ENCODE measurements at places on chromosomes 5 and 9.

DNA sequence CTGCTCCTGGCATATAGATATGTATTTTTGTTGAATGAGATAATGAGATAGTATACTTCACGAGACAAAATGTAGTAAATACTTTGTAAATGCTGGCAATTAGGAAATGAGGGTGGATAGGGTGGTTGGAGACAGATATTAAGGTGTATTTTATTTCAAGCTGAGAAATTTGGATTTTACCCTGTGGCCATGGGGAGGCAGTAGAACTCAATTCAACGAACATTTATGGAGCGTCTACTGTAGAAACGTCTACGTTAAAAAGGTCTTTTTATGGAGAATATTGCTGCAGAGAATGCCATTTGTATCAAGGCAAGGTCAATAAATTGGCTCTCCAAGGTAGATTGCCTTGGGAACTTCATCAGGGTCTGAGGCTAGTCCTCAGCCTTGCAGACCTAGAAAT lies 21.5 kb upstream of the RALGPS1 start:
- no peak for DNase-seq

DNA sequence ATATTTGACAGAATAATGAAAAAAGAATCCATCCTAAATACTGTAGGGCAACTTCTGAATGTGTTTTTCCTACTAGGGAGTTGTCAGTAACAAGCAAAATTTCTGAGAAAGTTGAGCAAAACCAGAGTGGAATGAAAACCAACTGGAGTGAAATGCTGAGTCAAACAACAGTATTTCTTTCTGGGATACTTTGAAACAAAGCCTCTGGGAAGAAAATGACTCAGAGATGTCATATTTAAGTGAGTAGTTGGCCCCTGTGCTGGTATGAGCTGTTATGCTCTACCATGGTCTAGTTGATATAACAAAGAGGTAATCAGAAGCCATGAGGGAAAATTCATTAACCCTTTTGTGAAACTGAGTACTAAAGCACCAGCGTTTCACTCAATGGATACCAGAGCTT lies 372.1 kb upstream of the C9orf72 start:
- DNase-seq: peak; percentile 40

- DNase-seq: peak; percentile 66
Observed at GRCh38 chr9:88733651-88734421, 198.9 kb downstream of the NXNL2 start.

DNA sequence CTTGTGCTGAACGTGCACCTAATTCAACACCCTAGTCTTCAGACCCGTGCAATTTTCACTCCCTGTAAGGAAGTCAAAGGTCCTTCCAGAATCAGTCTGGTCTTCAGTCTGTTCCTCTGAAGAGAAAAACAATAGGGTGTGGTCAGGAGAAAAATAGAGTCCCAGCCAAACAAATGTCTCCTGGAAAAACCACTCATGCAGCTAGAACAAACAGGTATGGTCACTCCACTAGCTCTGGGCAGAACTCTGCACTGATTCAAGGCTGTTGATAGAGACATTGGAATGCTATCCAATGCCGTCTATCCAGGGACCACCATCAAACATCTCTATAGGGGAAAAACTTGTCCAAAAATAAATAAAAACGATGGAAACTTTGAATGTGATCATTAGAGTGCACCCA lies 81.8 kb upstream of the MAP3K1 start:
- no peak for DNase-seq

DNA sequence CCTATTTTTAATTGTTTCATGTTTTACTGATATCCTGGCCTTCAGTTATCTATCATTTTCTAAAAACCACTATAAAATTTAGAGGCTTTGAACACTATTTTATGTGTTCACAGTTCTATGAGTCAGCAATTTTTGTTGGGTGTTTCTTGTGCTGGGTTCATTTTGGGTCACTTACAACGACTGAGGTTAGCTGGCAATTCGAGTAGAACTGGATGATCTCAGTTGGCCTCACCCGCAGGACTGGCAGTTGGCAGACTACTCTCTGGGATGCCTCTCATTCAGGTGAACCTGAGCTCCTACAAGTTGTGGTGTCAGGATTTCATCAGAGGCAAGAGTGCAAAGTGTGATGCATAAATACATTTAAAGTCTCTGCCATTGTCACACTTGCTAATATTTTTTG lies 151.0 kb upstream of the PAPPA start:
- DNase-seq: no peak

DNA sequence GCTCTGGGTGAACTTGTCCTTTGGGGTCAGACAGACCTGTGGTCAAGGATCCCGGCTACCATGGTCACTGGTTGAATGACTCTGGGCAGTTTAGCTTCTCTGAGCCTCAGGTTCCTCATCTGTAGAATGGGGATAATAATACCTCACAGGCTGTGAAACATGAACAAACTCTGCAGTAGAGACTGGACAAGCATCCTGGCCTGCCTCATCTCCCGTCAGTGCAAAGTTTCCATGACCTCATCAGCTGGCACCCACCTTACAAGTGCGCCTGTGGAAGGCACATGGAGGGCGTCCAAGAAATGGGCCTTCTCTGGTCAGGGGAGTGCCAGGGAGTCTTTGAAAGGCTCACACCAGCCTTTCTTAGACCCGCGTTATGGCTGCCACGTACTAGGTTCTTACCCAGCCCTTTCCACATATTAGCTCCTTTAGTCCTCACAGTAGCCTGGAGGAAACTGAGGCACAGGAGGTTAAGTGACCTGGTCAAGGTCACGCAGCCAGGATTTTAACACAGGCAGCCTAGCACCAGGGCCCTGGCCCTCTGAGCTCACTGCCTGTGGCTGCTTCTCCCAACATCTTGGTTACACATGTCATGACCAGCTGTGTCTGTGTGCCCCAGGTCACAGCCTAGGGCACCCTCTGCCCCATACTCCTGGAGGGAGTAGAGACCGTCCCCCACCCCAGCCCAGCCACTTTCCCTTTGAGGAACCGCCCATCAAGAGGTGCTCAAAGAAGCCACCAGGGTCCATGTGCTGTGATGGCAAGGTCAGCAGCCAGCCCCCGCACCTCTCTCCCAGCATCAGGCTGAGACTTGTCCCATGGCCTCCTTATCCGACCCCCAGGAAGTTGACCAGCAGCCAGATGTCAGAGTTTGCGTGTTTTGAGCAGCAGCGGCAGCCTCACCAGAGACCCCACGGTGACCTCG lies 39.4 kb upstream of the RPL26L1 start:
- no peak for DNase-seq

DNA sequence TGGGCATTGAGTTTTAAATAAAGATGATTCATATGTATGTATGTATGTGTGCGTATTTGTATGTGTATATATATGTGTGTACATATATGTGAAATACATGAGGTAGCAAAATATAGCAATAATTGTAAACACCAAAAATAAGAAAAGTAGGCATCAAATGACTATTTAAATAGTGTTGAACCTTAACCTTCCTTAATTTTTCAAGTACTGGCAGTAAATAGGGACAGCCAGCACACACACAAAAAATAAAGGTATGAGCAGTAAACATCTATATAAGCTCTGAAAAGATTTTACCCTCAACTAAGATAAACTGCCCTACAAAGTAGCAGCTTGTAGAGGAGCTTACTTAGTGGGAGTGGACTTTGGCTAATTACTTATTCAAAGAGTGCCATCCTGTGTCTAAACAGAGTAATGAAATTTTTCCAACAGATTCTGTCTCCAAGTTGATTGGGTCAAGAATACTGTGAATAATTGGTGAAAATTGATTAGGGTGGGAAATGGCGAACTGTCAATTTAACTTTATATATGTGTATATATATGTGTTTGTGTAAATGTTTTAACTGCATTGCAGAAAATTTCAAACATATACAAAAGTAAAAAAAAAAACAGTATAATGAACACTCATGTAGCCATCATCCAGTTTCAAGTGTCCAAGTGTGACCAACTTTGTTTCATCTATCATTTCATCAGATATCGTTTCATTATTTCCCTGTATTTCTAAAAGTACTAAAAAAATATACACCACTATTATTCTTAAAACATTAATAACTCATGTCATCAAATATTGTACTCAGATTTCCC lies 2.0 kb upstream of the ADAMTS6 start:
- DNase-seq: peak; percentile 50

DNA sequence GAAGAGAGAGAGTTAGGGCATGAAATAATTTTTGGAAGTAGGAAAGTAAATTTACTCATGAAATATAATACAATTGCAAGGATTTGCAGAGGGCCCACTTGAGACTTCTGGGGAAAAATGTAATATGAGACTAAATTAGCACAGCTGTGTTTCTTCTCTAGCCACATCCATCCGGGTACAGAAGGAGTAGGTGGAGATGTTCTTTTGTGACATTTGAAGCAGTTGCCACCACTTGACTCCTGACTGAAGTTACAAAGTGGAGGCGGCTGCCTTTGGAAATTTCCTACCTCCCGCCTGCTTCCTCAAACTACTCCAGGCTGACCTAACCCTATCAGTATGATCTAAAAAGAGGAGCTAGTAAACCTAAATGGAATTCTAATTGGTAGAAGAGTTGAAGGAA lies 58.1 kb upstream of the SHISAL2B start:
- DNase-seq: no peak

- DNase-seq: no peak
Observed at GRCh38 chr9:97365634-97366033, 46.3 kb upstream of the TDRD7 start.

DNA sequence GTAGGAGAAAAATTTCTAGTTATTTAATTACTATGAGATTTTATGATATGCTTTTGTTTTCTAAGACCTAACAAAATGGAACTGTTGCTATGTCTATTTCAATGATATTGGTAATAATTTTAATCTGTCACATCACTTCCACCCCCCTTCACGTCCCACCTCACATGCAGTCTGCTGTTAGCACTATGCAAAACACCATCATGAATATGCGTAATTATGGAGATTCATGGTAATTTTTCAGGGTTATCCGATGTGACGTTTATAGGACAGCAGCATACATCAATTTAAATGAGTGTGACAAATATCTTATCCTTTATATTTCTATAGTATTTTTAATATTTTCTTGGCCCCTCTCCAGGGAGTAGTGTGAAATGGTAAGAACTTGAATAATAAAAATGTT lies 283.8 kb upstream of the TMEM161B start:
- DNase-seq: no peak

DNA sequence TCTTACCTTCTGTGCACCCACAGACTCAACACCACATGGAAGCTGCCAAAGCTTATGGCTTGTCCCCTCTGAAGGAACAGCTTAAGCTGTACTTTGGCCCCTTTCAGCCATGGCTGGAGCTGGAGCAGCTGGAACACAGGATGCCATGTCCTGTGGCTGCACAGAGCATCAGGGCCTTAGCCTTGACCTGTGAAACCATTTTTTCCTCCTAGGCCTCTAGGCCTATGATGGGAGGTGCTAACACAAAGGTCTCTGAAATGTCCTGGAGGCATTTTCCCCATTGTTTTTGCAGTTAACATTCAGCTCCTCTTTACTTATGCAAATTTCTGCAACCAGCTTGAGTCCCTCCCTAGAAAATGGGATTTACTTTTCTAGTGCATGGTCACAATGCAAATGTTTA lies 461.4 kb upstream of the TYRP1 start:
- DNase-seq: no peak

- no peak for DNase-seq
Observed at GRCh38 chr5:2453781-2454180, 297.7 kb downstream of the IRX2 start.

- no peak for DNase-seq
Observed at GRCh38 chr5:73437777-73438644, 10.6 kb downstream of the FOXD1 start.

All from fibroblast of skin of left biceps (primary cell).